ENCODE measurements at places on chromosomes 3 and 15. TPM values are rescaled to one million over a fixed set of nuclear protein-coding genes. Genes with fewer than 3 reads are reported as not detected.

DNA sequence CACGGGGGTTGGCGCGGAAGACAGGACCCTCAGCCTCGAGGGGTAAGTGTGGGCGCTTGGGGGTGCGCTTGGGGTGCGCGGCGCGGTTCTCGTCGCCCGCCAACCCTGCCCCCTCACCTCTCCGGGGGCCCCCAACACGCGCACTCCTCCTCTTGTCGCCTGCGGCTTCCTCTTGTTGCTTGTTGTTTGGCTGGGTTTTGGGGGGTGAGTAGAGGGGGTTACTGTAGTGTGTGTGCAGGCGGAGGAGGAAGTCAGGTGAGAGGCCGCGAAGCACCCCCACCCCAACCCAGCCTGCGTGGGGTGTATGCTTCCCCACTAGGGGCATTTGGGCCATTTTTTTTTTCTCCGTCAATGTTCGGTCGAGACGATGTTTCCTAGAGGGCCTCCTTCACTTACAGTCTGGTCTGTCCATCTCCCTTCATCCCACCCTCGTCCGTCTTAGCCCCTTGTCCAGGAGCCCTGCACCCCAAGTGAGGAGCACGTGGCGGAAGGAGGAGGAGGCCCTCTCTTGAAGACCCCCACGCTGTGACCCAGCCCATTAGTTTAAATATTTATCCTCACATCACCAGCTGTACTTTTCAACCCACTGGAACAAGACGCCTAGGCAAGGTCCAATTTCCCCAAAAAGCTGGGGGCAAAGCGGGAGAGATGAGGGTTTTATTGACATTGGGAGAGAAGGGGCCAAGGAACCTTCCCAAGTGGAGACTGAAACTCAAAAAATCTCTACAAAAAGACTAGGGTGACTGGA lies 20.4 kb upstream of the SATB1 start:
- no peak for DNase-seq

- no peak for DNase-seq
Measured at GRCh38 chr3:185052631-185053030, 100.2 kb downstream of the C3orf70 start.

DNA sequence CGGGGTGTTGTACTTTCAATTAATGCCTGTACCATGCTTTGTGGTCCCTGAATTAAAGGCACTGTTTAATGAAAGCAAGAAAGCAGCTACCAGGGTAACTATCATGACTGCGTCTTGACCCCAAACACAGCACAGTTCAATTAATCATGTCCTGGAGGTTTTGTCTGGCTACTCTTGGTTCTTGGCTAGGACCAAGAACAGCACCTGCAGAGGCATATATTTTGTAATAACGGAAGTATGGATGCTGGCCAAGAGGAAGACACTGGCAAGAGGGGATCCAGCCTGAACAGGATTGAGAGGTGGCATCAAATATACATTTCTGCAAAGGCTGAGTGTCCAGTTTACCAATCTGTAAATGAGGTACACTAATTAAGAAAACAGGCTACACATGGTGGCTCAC lies 119.9 kb downstream of the FOXP1 start:
- DNase-seq: no peak

DNA sequence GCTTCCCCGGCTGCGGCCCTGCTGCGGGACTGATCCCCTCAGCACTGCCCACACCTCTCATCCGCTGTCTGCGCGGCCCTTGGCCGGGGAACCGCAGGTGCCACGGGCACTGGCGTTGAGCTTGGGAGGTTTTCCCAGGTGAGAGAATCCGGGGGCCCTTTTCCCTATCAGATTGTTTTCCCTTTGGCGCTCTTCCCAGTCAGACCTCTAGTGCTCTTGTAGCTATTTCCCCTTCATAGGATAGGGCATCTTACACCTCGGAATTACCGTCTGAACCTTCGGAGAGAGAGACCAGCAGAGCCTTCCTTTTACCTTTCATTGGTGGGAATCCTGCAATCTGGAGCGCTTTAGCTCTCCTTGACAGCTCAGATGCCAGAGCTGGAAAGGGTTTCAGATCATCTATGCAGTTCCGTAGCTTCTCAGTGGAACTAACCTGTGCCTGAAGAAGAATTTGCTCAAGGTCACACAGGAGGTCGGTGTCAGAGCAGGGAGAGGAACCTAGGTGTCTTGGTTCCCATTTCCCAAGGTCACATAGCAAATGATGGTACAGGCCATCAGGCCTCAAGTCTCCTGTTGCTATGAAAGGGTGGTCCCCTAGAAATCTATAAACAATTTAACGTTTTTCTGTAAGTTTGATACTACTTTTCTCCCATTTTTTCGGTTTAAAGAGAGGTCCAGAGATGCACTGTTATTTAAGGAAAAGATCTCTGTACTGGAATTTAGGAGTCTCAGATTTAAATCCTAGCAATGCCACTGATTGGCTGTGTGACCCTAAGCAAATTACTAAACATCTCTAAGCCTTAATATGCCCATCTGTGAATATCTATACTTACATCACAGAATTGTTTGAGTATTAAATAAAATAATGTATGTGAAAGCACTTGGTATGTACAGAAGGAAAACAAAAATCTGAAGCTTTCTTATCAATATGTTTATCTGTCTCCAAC lies 916 bp downstream of the IDH3A start:
- no peak for DNase-seq

SPTSSB gene
- total RNA-seq: not detected

DNA sequence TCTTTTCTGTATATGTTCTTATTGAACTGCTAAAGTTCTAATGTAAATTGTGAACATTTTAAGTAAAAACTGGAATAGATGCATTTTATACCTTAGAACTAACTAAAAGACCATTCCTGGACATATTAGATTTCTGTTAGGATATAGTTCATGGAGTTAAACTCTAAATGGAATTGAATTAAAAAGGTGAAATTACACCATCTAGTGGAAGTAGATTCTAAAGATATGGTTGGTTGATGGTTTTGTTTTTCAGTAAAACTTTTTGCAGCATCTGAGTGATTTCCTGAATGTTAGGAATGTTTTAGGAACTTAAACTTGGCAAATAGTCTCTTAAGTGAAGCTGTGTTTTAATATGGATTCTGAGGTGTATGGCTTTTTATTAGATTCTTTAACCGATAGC lies 96.8 kb downstream of the SLMAP start:
- no peak for DNase-seq

PEX5L gene
- total RNA-seq: not detected

DNA sequence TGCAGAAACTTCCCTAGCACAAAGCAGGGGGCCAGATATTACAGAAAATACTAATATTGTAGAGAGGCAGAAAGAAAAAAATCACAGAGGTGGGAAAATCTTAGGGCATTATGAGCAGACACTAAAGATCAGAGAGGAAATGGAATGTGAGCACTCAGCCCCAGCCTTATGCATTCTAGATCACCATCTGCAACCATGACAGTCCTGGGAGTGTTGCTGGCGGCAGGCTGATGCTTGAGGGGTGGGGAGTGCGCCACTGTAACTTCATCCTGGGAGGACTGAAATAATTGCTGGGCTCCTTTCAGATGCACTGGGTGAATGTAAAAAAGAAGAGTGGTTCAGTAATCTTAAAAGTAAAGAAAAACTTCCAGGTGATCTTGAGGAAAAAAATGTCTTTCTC lies 427.6 kb upstream of the SEMA6D start:
- DNase-seq: no peak

GOLGA8R gene
- total RNA-seq: 8.5 TPM

PPCDC gene
- 12.9 TPM for total RNA-seq

- DNase-seq: no peak
Measured at GRCh38 chr3:5079761-5080160, 42.3 kb upstream of the ARL8B start.

SLCO3A1 gene
- total RNA-seq: 3.7 TPM

DNA sequence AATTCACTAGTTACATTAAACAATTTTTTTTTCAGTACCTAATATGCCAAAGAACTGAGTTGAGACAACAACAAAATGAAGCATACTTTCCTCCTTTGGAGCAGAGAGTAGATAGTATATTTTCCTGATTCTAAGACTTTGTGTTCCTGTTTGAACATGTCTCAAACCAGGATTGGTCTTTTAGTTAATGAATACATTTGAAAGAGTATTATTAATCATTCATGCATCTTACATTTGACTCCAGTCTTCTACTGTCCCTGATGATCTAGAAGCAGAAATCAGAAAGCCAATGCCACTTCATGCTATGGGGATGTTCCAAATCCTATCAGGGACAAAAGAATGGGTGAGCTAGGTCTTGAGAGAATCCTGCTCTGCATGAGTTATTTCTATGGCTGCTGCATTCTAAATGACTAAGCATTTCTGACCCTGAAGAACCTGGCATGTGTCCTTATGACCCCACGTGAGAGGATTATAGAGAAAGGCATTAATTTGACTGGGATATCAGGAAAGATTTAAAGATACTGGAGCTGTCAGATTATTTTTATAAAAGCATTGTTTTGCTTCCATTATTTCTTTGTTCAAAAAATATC lies 32.9 kb upstream of the MBNL1 start:
- no peak for DNase-seq

DNA sequence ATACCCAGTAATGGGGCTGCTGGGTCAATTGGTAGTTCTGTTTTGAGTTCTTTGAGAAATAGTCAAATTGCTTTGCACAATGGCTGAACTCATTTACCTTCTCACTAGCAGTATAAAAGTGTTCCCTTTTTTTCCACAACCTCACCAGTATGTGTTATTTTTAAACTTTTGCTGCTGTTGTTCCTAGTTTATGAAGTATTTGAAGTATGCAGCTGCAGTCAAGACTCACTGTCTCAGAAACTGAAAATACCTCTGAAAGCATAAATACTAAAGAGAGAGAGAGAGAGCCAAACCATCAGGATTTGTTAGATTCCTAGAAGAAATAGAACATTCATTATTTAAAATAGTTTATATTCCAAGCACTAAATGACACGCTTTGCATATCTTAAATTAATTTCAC lies 764.2 kb downstream of the NTRK3 start:
- no peak for DNase-seq

GRCh38 chr3:71885006-71885405 lies 100.1 kb upstream of the PROK2 start:
- no peak for DNase-seq

- no peak for DNase-seq
Measured at GRCh38 chr3:62727536-62727935, 147.7 kb downstream of the CADPS start.

ASB14 gene
- total RNA-seq: not detected

- no peak for DNase-seq
Measured at GRCh38 chr3:64674591-64675076, 13.2 kb downstream of the ADAMTS9 start.

DNA sequence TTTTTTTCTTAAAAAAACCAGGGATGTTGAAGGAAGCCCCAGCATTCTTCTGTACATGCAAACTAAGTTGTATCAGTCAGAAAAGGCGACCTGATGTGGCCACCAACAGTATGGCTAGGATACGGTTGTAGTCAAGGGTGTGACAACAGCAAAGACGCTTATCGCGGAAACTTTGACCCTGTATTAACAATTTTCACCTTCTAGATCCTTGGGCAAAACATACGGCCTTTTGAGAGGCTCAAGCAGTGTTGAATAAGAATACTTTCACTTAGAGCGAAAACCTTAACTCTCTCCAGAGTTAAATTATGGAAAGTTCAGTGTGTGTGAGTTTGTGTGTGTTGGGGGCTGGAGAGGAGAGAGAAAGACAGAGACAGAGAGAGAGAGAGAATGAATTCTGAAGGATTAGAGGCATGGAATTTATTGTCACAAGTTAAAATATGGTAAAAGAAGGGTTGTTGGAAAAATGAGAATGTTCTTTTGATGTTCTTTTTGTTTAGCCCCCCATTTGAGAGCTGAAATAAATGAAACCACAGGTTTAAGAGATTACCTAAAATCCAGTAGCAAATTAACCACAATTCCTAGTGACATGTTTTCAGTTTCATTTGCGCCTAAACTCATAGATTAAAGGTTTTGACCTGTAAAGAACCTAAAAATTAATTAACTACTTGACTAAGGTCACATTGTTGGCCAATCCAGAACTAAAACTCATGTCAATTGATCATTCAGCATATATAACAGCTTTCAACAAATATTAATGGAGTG lies 9.2 kb downstream of the ALCAM start:
- no peak for DNase-seq

FBXO40 gene
- 0.08 TPM for total RNA-seq

DNA sequence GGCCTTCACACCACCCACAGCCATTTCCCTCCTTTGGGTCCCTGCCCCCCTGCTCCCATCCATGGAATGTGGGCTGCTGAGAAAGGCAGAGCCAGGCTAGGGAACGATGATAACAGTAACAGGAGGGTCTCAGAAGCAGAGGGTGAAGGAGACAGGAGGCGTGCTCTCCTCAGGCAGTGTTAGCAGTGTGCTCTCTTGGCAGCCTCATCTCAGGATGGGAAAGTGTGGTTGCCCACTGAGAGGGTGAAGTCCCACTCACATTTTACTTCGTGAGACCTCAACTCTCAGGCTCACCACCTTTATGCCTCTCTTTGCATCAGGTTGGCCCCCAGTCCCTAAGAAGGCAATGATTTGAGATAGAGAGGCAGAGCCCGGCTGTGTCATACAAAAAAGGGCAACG lies 24.5 kb downstream of the TIGIT start:
- DNase-seq: no peak

DNA sequence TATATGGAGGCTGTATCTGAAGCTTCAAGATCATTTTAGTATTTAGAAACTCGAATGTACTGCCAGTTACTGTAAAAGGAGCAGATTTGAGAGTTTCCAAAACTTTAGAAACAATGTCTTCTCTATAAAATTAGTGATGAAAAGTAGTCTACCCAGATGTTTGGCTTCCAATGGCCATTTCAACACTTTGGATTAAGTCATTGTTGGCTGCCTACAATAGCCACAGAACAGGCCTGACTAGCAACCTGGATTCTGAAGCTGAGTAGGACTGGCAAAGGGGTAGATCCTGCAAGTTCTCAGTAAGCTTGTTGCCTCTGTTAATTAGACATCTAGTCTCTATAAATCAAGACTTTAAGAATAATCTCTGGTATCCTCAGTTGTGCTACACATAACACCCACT lies 239.0 kb upstream of the KCNMB2 start:
- DNase-seq: no peak

DNA sequence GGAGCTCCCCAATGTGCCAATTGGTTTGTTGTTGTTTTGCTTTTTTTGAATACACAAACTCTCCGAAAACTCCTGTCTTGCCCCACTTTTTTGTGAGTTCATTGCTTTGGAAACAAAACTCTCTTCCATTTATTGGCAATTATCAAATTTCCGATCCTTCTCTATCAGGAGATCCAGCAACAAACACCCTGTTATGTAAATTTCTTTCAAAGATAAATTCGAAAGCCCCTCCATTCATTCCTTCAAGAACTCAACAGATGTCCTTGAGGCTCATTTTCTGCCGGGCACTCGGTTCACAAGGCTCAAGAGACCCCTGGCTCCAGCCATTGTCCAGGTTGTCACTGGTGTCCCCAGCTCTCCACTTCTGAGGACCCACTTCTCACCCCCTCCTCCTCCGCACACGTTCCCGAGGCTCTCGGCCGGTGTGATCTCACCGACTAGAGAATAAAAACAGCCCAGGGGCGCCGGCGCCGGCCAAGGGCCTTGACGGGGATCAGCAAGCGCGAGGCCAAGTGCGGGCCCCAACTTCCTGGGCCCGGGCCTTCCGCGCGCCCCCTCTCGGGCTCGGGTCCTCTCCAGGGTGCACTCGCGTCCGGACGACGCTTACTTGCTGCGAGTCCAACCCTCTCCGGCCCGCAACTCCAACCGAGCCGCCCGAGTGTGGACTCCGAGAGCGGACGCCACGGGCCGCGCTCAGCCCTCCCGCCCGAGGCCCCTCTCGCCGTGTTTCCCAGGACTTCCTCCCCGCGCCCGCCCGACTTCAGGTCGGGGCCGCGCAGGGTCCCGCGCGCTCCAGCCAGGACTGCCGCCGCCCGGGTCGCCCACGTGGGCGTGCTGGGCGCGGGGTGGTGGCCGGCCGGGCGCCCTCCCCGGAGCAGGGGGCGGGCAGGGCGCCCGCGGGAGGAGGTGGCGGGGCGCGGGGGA lies 533 bp upstream of the SMAD3 start:
- no peak for DNase-seq

All from chondrocyte (in vitro differentiated cells).